ENCODE measurements at places on chromosomes 3 and 15. TPM values are rescaled to one million over a fixed set of nuclear protein-coding genes. Genes with fewer than 3 reads are reported as not detected.

- no peaks in the 10 kb centered on the region for H3K27me3 ChIP-seq
- H3K36me3 ChIP-seq, result no peaks in the 10 kb centered on the region
- no peak overlapping the region for H3K4me3 ChIP-seq
- no peaks in the 10 kb centered on the region for H3K4me1 ChIP-seq
- DNase-seq, result no peak
- H3K27ac ChIP-seq, result no peak overlapping the region
Observed at GRCh38 chr3:16849229-16849628, 35.5 kb upstream of the PLCL2 start.

DNA sequence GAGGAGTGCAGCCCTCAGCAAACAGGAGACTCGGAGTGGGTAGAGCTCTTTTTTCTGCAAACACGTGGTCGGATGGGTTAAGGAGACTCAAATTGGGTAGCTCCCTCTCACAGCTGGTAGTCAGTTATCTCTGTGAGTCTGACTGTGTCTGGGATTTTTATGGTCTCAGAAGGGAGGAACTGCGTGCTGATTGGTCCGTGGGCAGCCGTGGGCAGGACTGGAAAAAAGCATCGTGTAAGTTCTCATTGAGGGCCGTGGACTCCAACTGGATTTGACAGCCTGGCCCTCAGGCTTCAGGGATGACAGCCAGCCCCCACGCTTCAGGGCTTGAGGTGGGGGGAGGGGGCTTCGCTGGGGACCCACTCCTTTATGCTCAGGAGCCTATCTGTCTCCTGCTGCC is 463.9 kb downstream of the EPHA3 start:
- H3K36me3 ChIP-seq, result no peaks in the 10 kb centered on the region
- H3K27me3 ChIP-seq, result no peaks in the 10 kb centered on the region
- H3K4me3 ChIP-seq, result peak overlapping the region; percentile 19

DNA sequence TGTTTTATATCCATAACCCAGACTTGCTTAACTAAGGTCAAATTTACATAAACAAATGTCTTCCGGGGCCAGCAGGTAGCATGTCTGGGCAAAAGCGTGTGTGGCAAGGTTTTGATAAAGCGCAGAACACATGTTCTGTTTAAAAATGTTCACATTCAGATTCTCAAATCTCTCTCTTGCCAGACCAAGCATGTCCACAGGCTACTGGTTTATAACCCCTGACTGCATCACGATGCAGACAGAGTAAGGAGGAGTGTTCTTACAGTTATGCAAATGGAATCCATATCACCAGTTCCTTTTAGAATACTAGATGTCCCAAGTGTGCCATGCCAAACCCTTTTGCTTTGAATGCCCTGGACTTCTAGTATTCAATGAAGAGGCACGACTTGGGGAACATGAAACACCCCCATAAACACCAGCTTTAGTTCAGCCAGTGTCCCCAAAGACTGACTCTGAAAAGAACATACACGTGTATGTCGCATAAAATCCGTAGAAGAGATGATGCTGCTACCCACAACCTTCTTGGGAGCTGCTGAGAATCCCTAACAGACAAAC is 412.0 kb downstream of the CNTN4 start:
- no peak for DNase-seq
- H3K27ac ChIP-seq, result no peak overlapping the region
- no peaks in the 10 kb centered on the region for H3K27me3 ChIP-seq
- H3K36me3 ChIP-seq, result no peaks in the 10 kb centered on the region

GRCh38 chr3:61454006-61454585 is 107.3 kb upstream of the PTPRG start:
- no peaks in the 10 kb centered on the region for H3K27me3 ChIP-seq
- H3K4me3 ChIP-seq, result no peak overlapping the region
- H3K4me1 ChIP-seq, result no peaks in the 10 kb centered on the region

- no peaks in the 10 kb centered on the region for H3K27me3 ChIP-seq
- H3K4me1 ChIP-seq, result no peaks in the 10 kb centered on the region
- no peak for DNase-seq
- no peaks in the 10 kb centered on the region for H3K36me3 ChIP-seq
- no peak overlapping the region for H3K27ac ChIP-seq
Observed at GRCh38 chr3:22887664-22888291, 315.3 kb upstream of the UBE2E2 start.

- H3K4me1 ChIP-seq, result peaks cover 14% of the 10 kb centered on the region
- no peak overlapping the region for H3K4me3 ChIP-seq
- no peak for DNase-seq
- H3K27ac ChIP-seq, result no peak overlapping the region
- peaks cover 5% of the 10 kb centered on the region for H3K27me3 ChIP-seq
Observed at GRCh38 chr3:32814361-32814760, 3.4 kb upstream of the TRIM71 start.

- no peak overlapping the region for H3K4me3 ChIP-seq
- no peak for DNase-seq
- H3K27me3 ChIP-seq, result no peaks in the 10 kb centered on the region
- H3K27ac ChIP-seq, result peak overlapping the region; percentile 57
Observed at GRCh38 chr15:92664178-92664900, 8.8 kb upstream of the FAM174B start.

- no peaks in the 10 kb centered on the region for H3K4me1 ChIP-seq
- H3K4me3 ChIP-seq, result no peak overlapping the region
- H3K27ac ChIP-seq, result no peak overlapping the region
- no peaks in the 10 kb centered on the region for H3K27me3 ChIP-seq
- H3K36me3 ChIP-seq, result no peaks in the 10 kb centered on the region
Observed at GRCh38 chr15:54424171-54424570, 445.9 kb downstream of the UNC13C start.

DNA sequence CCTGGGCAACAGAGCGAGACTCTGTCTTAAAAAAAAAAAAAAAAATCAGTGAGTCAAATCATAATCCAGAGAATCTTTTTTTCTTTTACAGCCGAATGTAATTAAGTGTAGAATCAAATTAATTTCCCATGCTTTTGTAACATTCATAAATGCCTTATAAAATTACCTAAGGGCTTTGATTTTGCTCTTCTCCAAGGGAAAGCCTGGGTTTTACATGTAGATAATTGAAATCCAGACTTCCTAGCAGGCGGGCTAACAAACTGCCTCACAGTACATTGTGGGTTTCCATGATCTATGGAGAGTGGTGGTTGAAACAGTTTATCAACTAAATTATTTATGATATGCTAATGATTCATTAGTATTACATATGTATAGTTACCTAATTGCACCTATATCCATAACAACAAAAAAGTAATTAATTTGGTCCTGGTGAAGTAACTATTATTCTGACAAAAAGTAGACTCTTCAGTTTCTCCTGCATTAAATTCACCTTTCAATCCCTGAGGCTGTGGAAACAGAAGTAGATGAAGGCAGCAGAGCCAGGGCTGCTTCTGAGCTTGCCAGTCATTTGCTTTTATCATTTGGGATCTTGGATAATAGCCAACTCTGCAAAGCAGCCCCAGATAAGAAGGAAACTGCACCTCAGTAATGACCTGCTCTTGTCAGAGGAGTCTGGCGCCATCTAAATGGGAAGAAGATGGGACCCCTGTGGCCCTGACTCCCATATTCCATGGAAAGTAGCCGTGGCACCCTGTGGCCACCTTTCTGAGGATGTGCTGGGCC is 9.5 kb downstream of the CCR9 start:
- H3K36me3 ChIP-seq, result no peaks in the 10 kb centered on the region
- no peak overlapping the region for H3K4me3 ChIP-seq
- no peak overlapping the region for H3K27ac ChIP-seq

GRCh38 chr15:42876224-42876623 is 44.4 kb downstream of the TTBK2 start:
- no peaks in the 10 kb centered on the region for H3K27me3 ChIP-seq
- no peak overlapping the region for H3K4me3 ChIP-seq
- DNase-seq, result no peak
- no peaks in the 10 kb centered on the region for H3K36me3 ChIP-seq
- H3K27ac ChIP-seq, result no peak overlapping the region

DNA sequence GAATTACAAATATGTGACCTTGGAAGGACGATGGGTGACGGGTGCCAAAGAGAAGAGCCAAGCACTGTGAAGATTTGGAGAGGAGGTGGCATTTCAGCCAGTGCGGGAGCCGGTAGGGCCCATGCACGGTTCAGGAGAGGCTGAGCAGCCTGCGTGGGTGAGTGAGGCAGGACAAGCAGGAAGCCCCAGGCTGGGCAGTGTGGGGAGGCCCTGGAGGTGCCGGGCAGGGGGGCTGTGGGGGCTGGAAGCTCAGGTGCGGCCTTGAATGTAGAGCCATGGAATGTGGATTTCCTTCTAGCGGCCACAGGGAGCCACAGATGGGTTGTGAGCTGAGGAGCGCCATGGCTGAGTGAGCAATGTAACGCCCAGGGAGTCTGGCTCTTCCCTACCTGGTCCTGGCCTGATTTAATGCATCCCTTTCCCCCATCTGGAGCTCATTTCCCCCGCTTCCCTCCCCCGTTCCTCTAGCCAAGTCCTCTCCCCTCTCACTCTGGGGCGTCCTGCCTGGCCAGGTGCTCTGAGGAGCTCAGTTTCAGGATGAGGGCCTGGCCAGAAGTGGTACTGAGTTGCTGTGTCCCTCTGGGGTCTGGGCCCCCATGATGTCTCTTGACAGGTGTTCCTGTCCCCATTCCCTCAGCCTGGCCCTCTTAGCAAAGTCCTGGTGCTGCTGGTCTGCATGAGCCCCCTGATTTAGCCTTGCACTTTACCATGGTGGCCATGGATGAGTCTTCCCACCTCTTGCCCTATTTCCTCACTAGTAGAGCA is 41.8 kb upstream of the IQSEC1 start:
- no peaks in the 10 kb centered on the region for H3K27me3 ChIP-seq
- no peak for DNase-seq
- no peaks in the 10 kb centered on the region for H3K36me3 ChIP-seq
- H3K4me1 ChIP-seq, result no peaks in the 10 kb centered on the region
- H3K4me3 ChIP-seq, result no peak overlapping the region

- H3K4me3 ChIP-seq, result peak overlapping the region; percentile 54
- DNase-seq, result no peak
- no peaks in the 10 kb centered on the region for H3K36me3 ChIP-seq
- no peaks in the 10 kb centered on the region for H3K27me3 ChIP-seq
- no peaks in the 10 kb centered on the region for H3K4me1 ChIP-seq
Observed at GRCh38 chr3:134407239-134407625, 33.0 kb upstream of the AMOTL2 start.

GRCh38 chr15:90351479-90352106 is 491 bp upstream of the ZNF774 start:
- H3K4me1 ChIP-seq, result no peaks in the 10 kb centered on the region
- H3K27me3 ChIP-seq, result no peaks in the 10 kb centered on the region
- no peaks in the 10 kb centered on the region for H3K36me3 ChIP-seq
- no peak for DNase-seq

DNA sequence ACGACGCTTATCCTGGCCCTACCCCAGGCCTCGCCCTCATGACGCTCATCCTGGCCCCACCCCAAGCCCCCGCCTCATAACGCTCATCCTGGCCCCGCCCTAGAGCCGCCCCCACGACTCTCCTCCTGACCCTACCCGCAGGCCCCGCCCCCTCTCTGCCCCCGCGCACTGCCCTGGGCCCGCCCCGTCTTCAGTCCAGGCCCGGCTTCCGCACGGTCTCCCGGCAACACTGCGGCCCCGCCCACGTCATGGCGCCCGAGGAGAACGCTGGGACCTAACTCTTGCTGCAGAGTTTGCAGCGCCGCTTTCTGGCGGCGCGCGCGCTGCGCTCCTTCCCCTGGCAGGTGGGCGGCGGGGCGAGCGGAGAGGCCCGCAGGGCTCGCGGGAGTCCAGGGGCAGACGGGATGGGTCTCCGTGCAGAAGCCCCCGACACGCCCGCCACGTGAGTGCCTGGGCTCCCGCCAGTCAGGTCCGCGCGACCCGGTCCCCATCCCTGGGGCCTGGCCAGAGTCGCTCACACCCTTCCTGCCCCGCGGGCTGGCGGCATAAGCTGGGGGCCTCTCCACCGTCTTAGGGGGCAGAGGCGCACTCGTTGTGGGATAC is 52.5 kb upstream of the ROPN1B start:
- H3K4me1 ChIP-seq, result peaks cover 6% of the 10 kb centered on the region
- no peaks in the 10 kb centered on the region for H3K27me3 ChIP-seq
- no peaks in the 10 kb centered on the region for H3K36me3 ChIP-seq
- peak overlapping the region; percentile 91 for H3K4me3 ChIP-seq
- no peak for DNase-seq

- H3K36me3 ChIP-seq, result no peaks in the 10 kb centered on the region
- no peak overlapping the region for H3K27ac ChIP-seq
- no peaks in the 10 kb centered on the region for H3K4me1 ChIP-seq
- DNase-seq, result no peak
- no peaks in the 10 kb centered on the region for H3K27me3 ChIP-seq
Observed at GRCh38 chr3:111820651-111821050, 38.4 kb upstream of the PHLDB2 start.

DNA sequence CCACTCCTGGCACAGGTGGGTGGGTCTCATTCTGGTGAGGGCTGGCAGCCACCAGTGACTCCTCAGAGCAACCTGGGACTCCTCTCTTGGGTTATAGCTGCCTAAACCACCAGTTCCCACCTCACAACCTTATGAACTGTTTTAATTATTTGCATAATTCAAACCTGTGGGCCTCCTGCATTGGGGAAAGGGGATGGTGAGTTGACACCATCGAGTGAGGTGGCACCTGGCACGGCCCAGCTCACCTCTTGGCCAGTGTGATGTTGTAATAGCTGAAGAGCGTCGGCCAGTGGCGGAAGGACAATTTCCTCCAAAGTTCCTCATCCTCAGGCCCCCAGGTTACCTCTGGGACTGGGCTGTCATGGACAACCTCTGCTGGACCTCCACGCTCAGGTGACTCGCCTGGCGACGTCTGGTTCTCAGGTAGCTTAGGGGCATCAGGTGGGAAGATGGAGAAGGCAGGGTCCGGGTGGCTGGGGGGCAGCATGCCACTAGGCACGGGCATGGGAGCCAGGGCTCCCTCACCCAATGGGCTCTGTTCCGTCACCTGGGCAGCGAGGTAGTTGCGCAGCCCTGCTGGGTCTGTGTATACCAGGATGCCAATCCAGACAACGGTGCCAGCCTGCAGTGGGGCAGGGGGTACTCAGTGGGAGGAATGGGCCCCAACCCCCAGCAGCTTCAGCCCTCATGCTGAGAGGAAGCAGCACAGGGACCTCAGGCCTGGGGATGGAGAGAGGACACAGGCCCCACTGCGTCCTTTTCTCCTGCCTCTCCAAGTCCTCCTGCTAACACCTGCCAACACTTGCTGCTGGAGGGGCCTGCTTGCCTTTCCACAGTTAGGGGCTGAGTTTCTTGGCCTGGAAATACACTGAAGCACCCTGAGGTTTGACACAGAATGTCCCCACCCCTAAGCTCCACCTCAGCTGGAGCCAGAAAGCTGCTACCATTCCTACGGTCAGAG is 38.5 kb downstream of the PTPN23 start:
- H3K4me1 ChIP-seq, result peaks cover 3% of the 10 kb centered on the region
- no peak for DNase-seq
- no peak overlapping the region for H3K27ac ChIP-seq
- no peak overlapping the region for H3K4me3 ChIP-seq
- no peaks in the 10 kb centered on the region for H3K27me3 ChIP-seq
- peaks cover 36% of the 10 kb centered on the region for H3K36me3 ChIP-seq

The MCF2L2 gene
- total RNA-seq, result not detected

The GOLGA8G gene
- total RNA-seq, result not detected

The SPATA12 gene
- total RNA-seq, result not detected

The IL16 gene
- total RNA-seq, result 8.5 TPM

The MEX3B gene
- 9.0 TPM for total RNA-seq

The TMEM45A gene
- 30.9 TPM for total RNA-seq

The SERINC4 gene
- total RNA-seq, result not detected

The CLPX gene
- total RNA-seq, result 13.7 TPM

The HIGD2B gene
- total RNA-seq, result not detected

The ARIH1 gene
- 109 TPM for total RNA-seq

The XPC gene
- total RNA-seq, result 48.9 TPM

The THPO gene
- not detected for total RNA-seq

The POLR2M gene
- total RNA-seq, result 24.9 TPM

The PLOD2 gene
- total RNA-seq, result 41.3 TPM

The RARRES1 gene
- 520 TPM for total RNA-seq
